ENCODE measurements at places on chromosomes 4 and X. TPM values are rescaled to one million over a fixed set of nuclear protein-coding genes. Genes with fewer than 3 reads are reported as not detected.

Gene MAGEB10
- not detected for total RNA-seq

- H3K36me3 ChIP-seq, result no peaks in the 10 kb centered on the region
- DNase-seq, result no peak
- no peaks in the 10 kb centered on the region for H3K4me1 ChIP-seq
- H3K27ac ChIP-seq, result no peak overlapping the region
- H3K4me3 ChIP-seq, result no peak overlapping the region
Measured at GRCh38 chr4:174387143-174387542, 103.4 kb downstream of the CEP44 start.

DNA sequence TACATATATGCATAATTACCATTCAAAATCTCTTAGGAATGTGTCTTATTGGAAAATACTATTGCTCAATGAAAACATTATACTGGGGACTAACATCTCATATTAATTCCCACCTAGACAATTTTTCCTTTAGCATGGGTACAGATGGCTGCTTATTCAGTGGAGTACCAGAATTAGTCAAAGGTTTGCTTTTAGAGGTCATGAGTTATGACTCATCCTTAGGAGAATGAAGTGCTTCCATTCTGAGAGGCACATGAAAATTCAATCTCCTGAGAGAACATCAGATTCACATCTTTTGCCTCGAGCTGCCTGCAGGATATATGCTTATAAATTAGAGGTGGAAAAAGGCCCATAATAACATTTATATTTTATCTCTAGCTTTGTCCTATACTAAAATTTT, 378.0 kb upstream of the DMD start:
- no peaks in the 10 kb centered on the region for H3K4me1 ChIP-seq
- H3K27me3 ChIP-seq, result no peaks in the 10 kb centered on the region
- H3K27ac ChIP-seq, result no peak overlapping the region
- no peak overlapping the region for H3K4me3 ChIP-seq
- no peak for DNase-seq
- H3K36me3 ChIP-seq, result no peaks in the 10 kb centered on the region

DNA sequence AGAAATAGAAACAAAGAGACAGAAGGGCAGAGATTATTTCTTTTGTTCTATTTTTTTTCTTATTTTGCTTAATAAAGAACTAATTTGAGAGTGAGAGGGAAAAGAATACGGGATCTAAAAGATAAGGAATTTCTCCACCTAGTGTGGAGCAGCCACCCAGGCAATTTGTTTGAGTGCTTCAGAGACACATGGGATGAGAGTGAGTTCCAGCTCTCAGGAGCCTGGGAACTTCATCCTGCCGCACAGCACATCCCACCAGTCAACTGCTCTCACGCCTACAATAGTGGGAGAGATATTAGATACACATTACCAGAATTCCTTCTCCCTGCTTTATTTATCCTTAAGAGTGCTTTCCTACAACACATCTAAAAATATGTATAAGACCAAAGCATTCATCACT, 946.4 kb downstream of the PDHA2 start:
- no peak for DNase-seq
- no peaks in the 10 kb centered on the region for H3K36me3 ChIP-seq
- no peaks in the 10 kb centered on the region for H3K27me3 ChIP-seq
- H3K4me1 ChIP-seq, result no peaks in the 10 kb centered on the region

DNA sequence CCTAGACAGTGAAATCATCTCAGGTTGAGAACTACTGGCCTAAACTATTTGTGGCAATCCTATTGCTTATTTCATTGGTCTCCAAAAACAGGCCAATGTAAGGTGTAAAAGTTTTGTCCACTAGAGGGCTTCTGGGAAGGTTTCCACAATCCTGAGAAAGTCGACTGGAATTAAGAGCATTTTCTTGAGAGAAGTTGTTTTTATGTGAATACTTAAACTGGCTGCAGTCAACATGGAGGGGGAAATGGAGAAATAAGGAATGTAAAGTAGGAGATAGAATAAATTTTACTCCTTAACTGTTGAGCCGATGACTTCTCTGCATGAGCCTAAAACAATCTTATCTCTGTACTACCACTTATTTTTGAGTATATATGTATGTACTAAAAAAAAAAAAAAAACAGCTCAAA, 11.0 kb upstream of the EIF4E start:
- H3K4me3 ChIP-seq, result no peak overlapping the region
- no peak overlapping the region for H3K27ac ChIP-seq

DNA sequence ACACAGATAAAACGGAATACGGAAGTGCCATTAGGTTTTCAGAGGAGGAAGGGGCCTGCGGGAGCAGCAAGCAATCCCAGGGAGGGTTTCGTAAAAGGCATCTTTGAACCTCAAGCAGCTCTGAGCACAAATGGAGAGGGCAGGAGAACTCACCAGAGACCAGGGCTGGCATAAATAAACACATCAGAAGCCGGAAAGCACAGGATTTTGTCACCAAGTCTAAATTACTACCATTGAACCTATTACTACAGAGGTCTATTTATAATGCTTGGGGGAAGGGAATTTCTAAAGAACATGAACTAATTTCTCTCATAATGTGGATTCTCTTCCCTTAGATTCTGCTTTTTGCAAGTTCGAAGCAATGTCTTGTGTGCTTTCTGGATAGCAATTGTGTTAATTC, 39.6 kb upstream of the MBTPS2 start:
- H3K4me3 ChIP-seq, result no peak overlapping the region
- no peaks in the 10 kb centered on the region for H3K27me3 ChIP-seq
- no peaks in the 10 kb centered on the region for H3K36me3 ChIP-seq
- no peaks in the 10 kb centered on the region for H3K4me1 ChIP-seq
- no peak overlapping the region for H3K27ac ChIP-seq

- no peak for DNase-seq
- H3K27me3 ChIP-seq, result peaks cover 24% of the 10 kb centered on the region
- H3K27ac ChIP-seq, result no peak overlapping the region
Measured at GRCh38 chrX:8823698-8824097, 22.5 kb upstream of the FAM9A start.

Gene TMEM156
- total RNA-seq, result 27.6 TPM

GRCh38 chr4:126779001-126779400, 853.8 kb upstream of the INTU start:
- no peak overlapping the region for H3K27ac ChIP-seq
- no peaks in the 10 kb centered on the region for H3K27me3 ChIP-seq
- DNase-seq, result no peak
- H3K4me1 ChIP-seq, result peaks cover 3% of the 10 kb centered on the region

Gene NUDT11
- 0.60 TPM for total RNA-seq

Gene CHM
- total RNA-seq, result 16.2 TPM

Gene ZFP92
- 1.9 TPM for total RNA-seq

GRCh38 chr4:17168571-17168970, 270.1 kb upstream of the LDB2 start:
- H3K27ac ChIP-seq, result no peak overlapping the region
- no peaks in the 10 kb centered on the region for H3K4me1 ChIP-seq
- H3K36me3 ChIP-seq, result no peaks in the 10 kb centered on the region
- no peak overlapping the region for H3K4me3 ChIP-seq
- no peak for DNase-seq

Gene KCTD8
- not detected for total RNA-seq

Gene APELA
- not detected for total RNA-seq

- H3K27me3 ChIP-seq, result no peaks in the 10 kb centered on the region
- H3K27ac ChIP-seq, result no peak overlapping the region
- H3K4me1 ChIP-seq, result no peaks in the 10 kb centered on the region
- no peak overlapping the region for H3K4me3 ChIP-seq
- DNase-seq, result no peak
Measured at GRCh38 chr4:47579235-47579634, 94.2 kb downstream of the ATP10D start.

Gene RTL3
- not detected for total RNA-seq

All from activated CD4-positive, alpha-beta memory T cell treated with anti-CD3 and anti-CD28 coated beads, Interleukin-2, amount 10 ng/mL, durations not matched to agents 7 days and 5 days (primary cell).